Mesothelial cell of epicardium (in vitro differentiated cells): ENCODE measurements at places on chromosomes 3 and 15.
A peak's percentile ranks its signal among the peaks of the same experiment; 100 is the strongest.

GRCh38 chr3:147934451-147935180, 525.5 kb downstream of the ZIC1 start:
- H3K27ac ChIP-seq: no peak overlapping the region
- no peaks in the 10 kb centered on the region for H3K36me3 ChIP-seq
- peaks cover 13% of the 10 kb centered on the region for H3K4me1 ChIP-seq

DNA sequence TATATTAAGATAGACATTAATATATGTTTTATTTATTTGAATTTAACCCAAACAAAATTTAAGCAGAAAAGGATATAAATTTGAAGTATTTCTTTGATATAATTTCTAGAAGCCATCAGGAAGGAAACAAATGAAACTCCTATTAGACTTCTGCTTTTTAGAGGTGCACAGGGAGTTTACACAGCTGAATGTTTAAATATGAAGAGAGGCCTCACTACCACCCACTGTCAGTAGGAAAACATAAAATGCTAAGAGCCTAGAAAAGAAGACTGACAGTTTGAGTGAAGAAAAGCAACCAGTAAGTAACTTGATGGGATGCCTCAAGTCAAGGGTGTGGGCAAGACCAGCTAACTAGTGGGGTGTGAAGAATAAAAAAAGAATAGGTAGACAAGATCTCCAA, 19.7 kb downstream of the PLSCR2 start:
- H3K4me3 ChIP-seq: no peak overlapping the region
- DNase-seq: no peak
- no peaks in the 10 kb centered on the region for H3K4me1 ChIP-seq

GRCh38 chr3:124833710-124834332, 53.3 kb downstream of the ITGB5 start:
- no peak for DNase-seq
- peaks cover 6% of the 10 kb centered on the region for H3K36me3 ChIP-seq
- peaks cover 44% of the 10 kb centered on the region for H3K4me1 ChIP-seq
- H3K27me3 ChIP-seq: no peaks in the 10 kb centered on the region

GRCh38 chr3:134605556-134605955, 45.3 kb downstream of the KY start:
- no peak overlapping the region for H3K4me3 ChIP-seq
- peaks cover 29% of the 10 kb centered on the region for H3K27me3 ChIP-seq
- no peak for DNase-seq
- no peak overlapping the region for H3K27ac ChIP-seq

GRCh38 chr3:74009961-74010844, 385.5 kb upstream of the PDZRN3 start:
- no peak overlapping the region for H3K4me3 ChIP-seq
- H3K36me3 ChIP-seq: no peaks in the 10 kb centered on the region
- H3K27ac ChIP-seq: no peak overlapping the region
- no peak for DNase-seq

DNA sequence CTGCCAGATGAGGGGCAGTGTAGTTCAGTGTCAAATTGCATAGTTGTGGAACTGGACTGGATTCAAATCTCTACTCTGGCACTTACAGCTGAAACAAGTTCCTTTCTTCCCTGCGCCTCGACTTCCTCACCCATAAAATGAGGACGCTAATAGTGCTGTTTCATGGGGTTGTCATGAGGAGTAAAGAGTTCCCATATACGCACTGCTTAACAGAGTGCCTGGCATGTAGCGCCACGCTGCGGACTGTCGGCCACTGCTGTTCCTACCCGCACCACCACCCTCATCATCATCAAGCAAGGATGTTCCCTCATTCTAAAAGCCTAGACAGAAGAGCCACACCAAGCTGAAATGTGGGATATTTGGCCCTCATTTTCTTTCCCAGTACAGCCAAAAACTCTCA, 91.9 kb downstream of the CHDH start:
- no peaks in the 10 kb centered on the region for H3K36me3 ChIP-seq
- H3K27me3 ChIP-seq: peaks cover 8% of the 10 kb centered on the region
- no peak for DNase-seq
- H3K27ac ChIP-seq: no peak overlapping the region

DNA sequence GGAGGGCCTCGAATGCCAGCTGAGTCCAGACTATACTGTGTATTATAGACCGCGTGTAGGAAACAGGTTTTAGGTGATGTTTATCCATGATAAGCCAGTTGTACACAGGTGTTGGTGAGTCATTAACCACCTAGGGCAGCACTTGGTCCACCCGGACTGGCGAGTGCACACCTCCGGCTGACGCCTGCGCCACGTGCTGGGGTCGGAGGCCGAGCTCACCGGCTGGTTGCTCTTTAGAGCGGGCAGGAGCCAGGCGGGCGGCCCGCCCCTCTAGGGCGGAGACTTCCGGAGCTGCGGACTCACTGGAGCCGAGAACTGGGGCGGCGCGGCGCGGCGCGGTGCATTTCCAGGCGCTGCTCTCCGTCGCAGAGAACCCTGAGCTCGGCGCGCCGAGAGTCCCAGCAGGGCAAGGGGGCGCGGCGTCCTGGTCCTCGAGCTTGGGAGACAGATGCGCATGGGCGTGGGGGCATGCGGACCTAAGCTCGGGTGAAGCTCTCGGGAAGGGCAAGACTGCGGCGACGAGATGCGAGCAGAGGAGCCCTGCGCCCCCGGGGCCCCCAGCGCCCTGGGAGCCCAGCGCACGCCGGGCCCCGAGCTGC, at the start of gene ESYT3:
ESYT3 (plus strand) TSS at position 341 of the 599 bp plus-strand sequence; CDS start at position 524, 183 bp downstream.
- H3K27me3 ChIP-seq: peaks cover 69% of the 10 kb centered on the region
- DNase-seq: peak; percentile 48
- H3K36me3 ChIP-seq: no peaks in the 10 kb centered on the region
- H3K27ac ChIP-seq: no peak within 1 kb of the TSS
- H3K4me1 ChIP-seq: no peaks in the 10 kb centered on the region
- peak within 1 kb of the TSS; percentile 73 for H3K4me3 ChIP-seq

DNA sequence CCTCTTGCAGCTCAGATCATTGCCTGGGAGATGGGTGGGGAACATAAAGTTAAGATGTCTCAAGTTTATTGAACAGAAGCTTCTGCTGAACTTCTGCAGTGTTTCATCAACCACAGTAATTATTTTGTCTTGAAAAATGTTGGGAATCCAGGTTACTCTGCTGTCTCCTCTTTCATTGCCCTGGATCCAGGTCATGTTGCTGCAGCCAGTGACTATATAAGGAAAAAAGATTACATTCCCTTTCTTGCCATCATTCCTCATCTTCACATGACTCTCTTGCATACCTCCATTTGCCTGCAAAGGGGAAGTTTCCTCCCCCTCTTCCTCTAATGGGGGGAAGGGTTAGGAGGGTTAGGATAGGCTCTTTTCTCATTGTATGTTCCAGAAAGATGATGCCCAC, 15.1 kb downstream of the GMNC start:
- no peak overlapping the region for H3K27ac ChIP-seq
- H3K4me1 ChIP-seq: no peaks in the 10 kb centered on the region
- peaks cover 13% of the 10 kb centered on the region for H3K27me3 ChIP-seq
- no peaks in the 10 kb centered on the region for H3K36me3 ChIP-seq

GRCh38 chr3:136239094-136239493, 11.0 kb upstream of the PCCB start:
- no peak overlapping the region for H3K27ac ChIP-seq
- H3K4me1 ChIP-seq: peaks cover 5% of the 10 kb centered on the region
- no peaks in the 10 kb centered on the region for H3K36me3 ChIP-seq
- no peak for DNase-seq

GRCh38 chr15:75460646-75461045, 9.2 kb upstream of the SIN3A start:
- no peak overlapping the region for H3K4me3 ChIP-seq
- no peak overlapping the region for H3K27ac ChIP-seq

- H3K36me3 ChIP-seq: peaks cover 4% of the 10 kb centered on the region
- H3K4me1 ChIP-seq: peaks cover 6% of the 10 kb centered on the region
- H3K27ac ChIP-seq: no peak overlapping the region
- peak; percentile 7 for DNase-seq
Observed at GRCh38 chr3:195073866-195074860, 196.8 kb downstream of the XXYLT1 start.

GRCh38 chr3:8824238-8824637, 54.8 kb upstream of the OXTR start:
- H3K4me3 ChIP-seq: no peak overlapping the region
- peaks cover 21% of the 10 kb centered on the region for H3K36me3 ChIP-seq
- H3K27me3 ChIP-seq: no peaks in the 10 kb centered on the region
- H3K4me1 ChIP-seq: no peaks in the 10 kb centered on the region
- DNase-seq: no peak

- H3K4me3 ChIP-seq: no peak overlapping the region
- no peak for DNase-seq
Observed at GRCh38 chr3:172746475-172746874, 4.1 kb upstream of the ECT2 start.

DNA sequence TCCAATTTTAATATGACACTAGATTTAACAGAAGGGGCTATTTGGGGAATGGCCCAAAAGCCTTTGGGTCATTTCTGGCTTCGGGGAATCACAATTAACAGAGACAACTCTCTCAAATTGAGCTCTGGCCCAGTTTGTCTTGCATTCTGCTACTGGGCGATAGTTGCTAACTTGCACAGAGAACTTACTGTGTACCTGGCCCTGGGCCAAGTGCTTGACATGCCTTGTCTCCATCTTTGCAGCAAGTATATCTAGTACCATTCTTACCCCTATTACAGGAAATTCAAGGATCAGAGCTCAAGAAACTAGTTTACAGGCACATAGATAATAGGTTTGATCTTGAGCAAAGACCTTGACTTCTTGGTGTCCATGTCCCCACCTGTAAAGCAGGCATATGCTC, 175.7 kb downstream of the TMEM108 start:
- peak; percentile 43 for DNase-seq
- no peaks in the 10 kb centered on the region for H3K36me3 ChIP-seq
- H3K4me1 ChIP-seq: peaks cover 9% of the 10 kb centered on the region
- H3K27ac ChIP-seq: no peak overlapping the region
- H3K27me3 ChIP-seq: no peaks in the 10 kb centered on the region

GRCh38 chr15:29451201-29451781, 181.7 kb upstream of the NSMCE3 start:
- peaks cover 6% of the 10 kb centered on the region for H3K27me3 ChIP-seq
- H3K36me3 ChIP-seq: no peaks in the 10 kb centered on the region
- H3K4me1 ChIP-seq: peaks cover 7% of the 10 kb centered on the region
- H3K4me3 ChIP-seq: no peak overlapping the region
- H3K27ac ChIP-seq: no peak overlapping the region
- DNase-seq: no peak

DNA sequence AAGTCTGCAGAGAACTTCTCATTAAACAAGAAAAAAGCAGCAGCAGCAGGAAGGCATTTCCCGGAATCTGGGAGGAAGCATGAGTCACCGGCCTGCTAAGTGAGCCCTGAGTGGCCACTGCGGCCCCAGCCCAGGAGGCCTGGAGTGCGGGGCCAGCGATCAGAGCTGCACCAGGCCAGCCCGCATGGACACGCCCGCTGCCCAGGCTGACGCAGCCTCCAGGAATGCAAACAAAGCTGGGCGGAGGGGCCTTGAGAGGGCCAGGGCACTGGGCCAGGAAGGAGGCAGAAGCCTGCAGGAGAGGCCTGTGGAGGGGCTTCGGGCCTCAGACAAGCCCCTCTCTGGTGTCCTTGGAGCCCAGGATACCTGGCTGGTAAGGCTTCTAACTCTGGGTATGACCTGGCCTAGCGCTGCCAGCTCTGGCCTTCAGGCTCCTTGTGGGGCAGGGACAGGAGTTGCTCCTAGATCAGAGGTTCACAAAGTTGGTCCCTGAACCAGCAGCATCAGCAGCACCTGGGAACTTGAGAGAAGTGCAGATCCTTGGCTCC, 101.2 kb downstream of the SMAD6 start:
- peaks cover 52% of the 10 kb centered on the region for H3K4me1 ChIP-seq
- peaks cover 5% of the 10 kb centered on the region for H3K36me3 ChIP-seq
- no peaks in the 10 kb centered on the region for H3K27me3 ChIP-seq
- peak; percentile 87 for DNase-seq
- H3K27ac ChIP-seq: peak overlapping the region; percentile 96

DNA sequence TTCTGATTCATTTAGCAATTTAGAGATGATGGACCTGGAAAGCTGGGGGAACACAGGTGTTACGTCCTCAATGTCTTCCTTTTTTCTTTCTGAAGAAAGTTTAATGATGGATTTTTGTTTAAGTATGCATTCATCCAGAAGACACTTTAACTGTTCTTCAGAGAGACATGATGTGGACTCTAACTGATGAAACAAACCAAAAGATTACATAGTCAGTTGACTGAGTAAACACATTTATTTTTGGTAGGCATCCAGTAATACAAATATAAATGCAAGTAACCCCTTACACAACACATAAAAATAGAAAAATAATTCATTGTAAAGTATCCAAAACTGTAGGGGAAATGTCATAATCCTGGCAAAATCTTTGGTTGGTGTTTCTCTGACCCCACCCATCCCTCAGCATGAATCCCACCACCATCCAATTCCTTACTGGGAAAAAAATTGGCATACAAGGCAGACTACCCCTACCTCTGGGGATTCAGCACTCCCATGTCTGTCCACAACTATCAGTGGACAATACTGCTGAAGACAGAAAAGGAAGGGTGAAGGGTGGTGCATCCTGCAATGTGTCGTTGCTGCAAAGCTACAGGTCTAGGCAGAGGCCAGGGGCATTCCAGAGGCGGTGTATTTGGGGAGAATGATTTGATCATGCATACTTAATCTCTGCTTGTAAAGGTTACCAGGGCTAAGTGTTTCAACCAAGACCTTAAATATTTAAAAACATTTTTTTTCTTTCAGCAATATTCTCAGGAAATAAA, 37.4 kb downstream of the THBS1 start:
- no peaks in the 10 kb centered on the region for H3K4me1 ChIP-seq
- no peaks in the 10 kb centered on the region for H3K27me3 ChIP-seq
- no peak overlapping the region for H3K4me3 ChIP-seq
- no peak overlapping the region for H3K27ac ChIP-seq
- no peak for DNase-seq

DNA sequence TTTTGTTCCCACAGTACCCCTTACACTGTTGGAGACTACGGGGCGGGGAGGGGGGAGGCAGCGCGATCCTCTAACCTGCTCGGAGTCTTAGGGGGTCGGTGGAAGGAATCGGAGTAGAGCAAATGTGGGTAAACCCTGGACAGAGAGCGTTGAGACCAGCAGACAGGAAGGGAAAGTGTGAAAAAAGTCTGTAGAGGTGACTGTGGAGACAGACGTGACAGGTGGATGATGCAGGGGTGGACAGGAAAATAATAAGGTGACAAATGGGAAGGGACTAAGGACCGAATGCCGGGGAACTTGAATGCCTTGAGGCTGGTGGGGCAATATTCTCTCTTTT, 424 bp downstream of the EAF2 start:
- H3K4me3 ChIP-seq: peak overlapping the region; percentile 84
- DNase-seq: no peak
- peaks cover 12% of the 10 kb centered on the region for H3K36me3 ChIP-seq
- H3K4me1 ChIP-seq: peaks cover 29% of the 10 kb centered on the region

GRCh38 chr3:17261627-17262369, 377.0 kb downstream of the PLCL2 start:
- H3K4me3 ChIP-seq: no peak overlapping the region
- no peaks in the 10 kb centered on the region for H3K36me3 ChIP-seq
- H3K27me3 ChIP-seq: no peaks in the 10 kb centered on the region
- H3K4me1 ChIP-seq: peaks cover 4% of the 10 kb centered on the region

- H3K36me3 ChIP-seq: peaks cover 2% of the 10 kb centered on the region
- H3K27ac ChIP-seq: no peak overlapping the region
- no peaks in the 10 kb centered on the region for H3K27me3 ChIP-seq
- no peak for DNase-seq
- peaks cover 43% of the 10 kb centered on the region for H3K4me1 ChIP-seq
Observed at GRCh38 chr15:100769975-100770340, 109.7 kb upstream of the ALDH1A3 start.

- no peaks in the 10 kb centered on the region for H3K4me1 ChIP-seq
- H3K4me3 ChIP-seq: no peak overlapping the region
- no peak for DNase-seq
Observed at GRCh38 chr3:15538345-15538744, 16.8 kb upstream of the COLQ start.

GRCh38 chr15:71612397-71612722, 198.0 kb upstream of the NR2E3 start:
- no peak overlapping the region for H3K4me3 ChIP-seq
- H3K27ac ChIP-seq: no peak overlapping the region
- H3K4me1 ChIP-seq: peaks cover 5% of the 10 kb centered on the region
- no peak for DNase-seq
